ENCODE measurements at places on chromosomes 3 and 15. TPM values are rescaled to one million over a fixed set of nuclear protein-coding genes. Genes with fewer than 3 reads are reported as not detected.

The TUSC7 gene
- not detected for total RNA-seq

The SEMA3G gene
- 4.6 TPM for total RNA-seq

The FGD5 gene
- 2.2 TPM for total RNA-seq

The CYP11A1 gene
- total RNA-seq = 1.3 TPM

The MYZAP gene
- total RNA-seq = 29.8 TPM

The SLC12A1 gene
- total RNA-seq = not detected

Data from esophagus squamous epithelium (tissue), 5 donors.